ENCODE measurements at places on chromosomes 6 and 20. TPM values are rescaled to one million over a fixed set of nuclear protein-coding genes. Genes with fewer than 3 reads are reported as not detected.

DNA sequence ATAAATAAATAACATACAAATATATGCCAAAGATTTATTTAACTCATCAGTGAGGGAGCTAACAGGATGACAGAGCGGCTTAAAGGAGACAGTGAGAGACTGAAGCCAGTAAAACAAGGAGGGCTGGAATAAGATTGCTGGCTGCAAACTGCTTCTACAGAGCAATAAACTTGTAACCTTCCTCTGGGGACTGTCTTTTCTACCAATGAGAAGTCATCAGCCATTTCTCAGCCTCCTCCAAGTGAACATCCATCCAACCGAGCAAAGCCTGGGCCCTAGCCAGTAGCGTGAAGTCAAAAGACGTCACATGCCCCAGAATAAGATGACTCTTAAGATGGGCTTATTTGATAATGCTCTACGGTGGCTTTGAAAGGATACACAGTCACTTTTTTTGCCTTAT is 42.5 kb downstream of the CPXM1 start:
- H3K27ac ChIP-seq = no peak overlapping the region
- no peaks in the 10 kb centered on the region for H3K4me1 ChIP-seq
- no peak for DNase-seq
- H3K36me3 ChIP-seq = no peaks in the 10 kb centered on the region
- H3K4me3 ChIP-seq = no peak overlapping the region

PDYN gene
- total RNA-seq = not detected

DNA sequence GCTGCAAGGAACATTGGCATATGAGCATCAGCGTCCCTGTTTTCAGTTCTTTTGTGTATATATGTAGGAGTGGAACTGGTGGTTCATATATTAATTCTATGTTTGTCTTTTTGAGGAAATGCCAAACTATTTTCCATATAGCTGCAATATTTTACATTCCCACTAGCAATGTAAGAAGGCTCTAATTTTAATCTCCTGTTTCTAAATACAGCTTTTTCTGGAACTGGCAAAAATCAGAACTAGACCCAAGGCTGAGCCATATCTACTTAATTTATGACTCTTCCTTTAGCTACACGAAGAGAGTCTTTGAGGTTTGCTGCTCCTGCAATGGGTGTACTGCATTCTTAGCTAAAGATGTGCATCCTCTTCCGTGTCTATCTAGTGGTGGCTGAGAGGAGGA is 50.5 kb upstream of the SLC17A4 start:
- H3K4me3 ChIP-seq = no peak overlapping the region
- no peaks in the 10 kb centered on the region for H3K27me3 ChIP-seq
- no peak overlapping the region for H3K27ac ChIP-seq

CCHCR1 gene
- total RNA-seq = 19.0 TPM

GRCh38 chr6:4957521-4958231 is 46.2 kb downstream of the RPP40 start:
- peaks cover 3% of the 10 kb centered on the region for H3K36me3 ChIP-seq
- no peaks in the 10 kb centered on the region for H3K27me3 ChIP-seq
- H3K4me1 ChIP-seq = no peaks in the 10 kb centered on the region
- DNase-seq = no peak

- no peaks in the 10 kb centered on the region for H3K4me1 ChIP-seq
- H3K27me3 ChIP-seq = no peaks in the 10 kb centered on the region
These were observed 778 bp upstream of the LOC128125822 start for GRCh38 chr6:63571361-63572043.

DNA sequence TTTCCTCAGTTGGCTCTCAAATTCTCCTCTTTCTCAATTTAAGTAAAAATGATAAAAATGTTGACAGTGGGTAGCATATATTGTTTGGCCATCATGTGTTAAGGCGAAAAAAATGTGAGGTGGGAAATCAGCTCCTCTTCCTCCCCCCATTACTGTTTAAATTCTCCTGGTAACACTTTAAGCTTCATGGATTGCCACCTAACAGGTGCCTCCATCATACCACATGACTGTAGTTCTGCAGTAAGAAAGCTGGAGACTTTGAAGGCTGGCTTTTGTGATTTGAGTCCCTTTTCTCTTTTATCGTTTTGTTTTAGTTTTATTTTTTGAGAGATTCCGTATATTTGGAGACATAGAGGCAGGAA is 1.2 kb downstream of the ZFAND3 start:
- peaks cover 5% of the 10 kb centered on the region for H3K4me1 ChIP-seq
- H3K4me3 ChIP-seq = peak overlapping the region; percentile 92
- H3K27me3 ChIP-seq = no peaks in the 10 kb centered on the region
- no peaks in the 10 kb centered on the region for H3K36me3 ChIP-seq

PIGU gene
- total RNA-seq = 6.4 TPM

- no peak overlapping the region for H3K27ac ChIP-seq
- no peak overlapping the region for H3K4me3 ChIP-seq
- H3K27me3 ChIP-seq = no peaks in the 10 kb centered on the region
- DNase-seq = no peak
- no peaks in the 10 kb centered on the region for H3K36me3 ChIP-seq
These were observed 2.4 kb upstream of the ZFP64 start for GRCh38 chr20:52193886-52194545.

DNA sequence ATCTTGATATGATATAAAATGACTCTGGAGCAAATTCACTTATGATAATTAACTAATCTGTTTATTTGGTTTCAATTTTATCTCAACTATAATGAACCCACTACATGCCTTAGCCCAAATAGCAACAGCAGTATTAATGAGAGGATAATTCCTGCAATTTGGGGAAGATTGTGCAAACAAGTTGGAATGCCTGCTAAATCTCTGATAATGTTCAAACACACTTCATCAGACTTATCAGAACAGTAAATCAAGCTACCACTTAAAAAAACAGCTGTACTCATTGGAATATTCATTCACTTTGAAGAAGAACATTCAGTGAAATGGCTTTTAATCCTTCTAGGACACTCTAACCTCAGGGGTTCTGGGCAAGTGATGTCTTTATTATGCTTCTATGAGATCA is 85.4 kb downstream of the CBLN4 start:
- H3K27ac ChIP-seq = no peak overlapping the region
- no peak for DNase-seq
- no peaks in the 10 kb centered on the region for H3K4me1 ChIP-seq
- no peaks in the 10 kb centered on the region for H3K36me3 ChIP-seq
- H3K4me3 ChIP-seq = no peak overlapping the region

DNA sequence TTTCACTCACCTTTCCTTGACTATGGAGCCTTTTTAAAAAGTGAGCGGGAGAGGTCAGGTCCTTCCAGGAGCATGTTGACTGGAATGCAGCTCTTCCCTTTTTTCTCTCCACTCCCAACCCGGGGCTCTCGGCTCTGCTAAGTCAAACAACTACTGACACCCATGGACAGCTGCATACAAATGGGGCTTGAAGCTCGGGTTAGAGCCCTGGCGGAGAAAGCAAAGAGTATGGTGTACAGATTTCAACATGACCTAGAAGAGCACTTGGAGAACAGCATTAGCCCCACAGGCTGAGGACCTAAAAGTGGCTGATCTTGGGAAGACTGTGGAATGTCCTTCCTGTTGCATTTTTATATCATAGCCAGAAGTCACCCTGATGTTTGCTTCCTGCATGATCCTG is 162.0 kb upstream of the STMND1 start:
- H3K27me3 ChIP-seq = no peaks in the 10 kb centered on the region
- H3K27ac ChIP-seq = no peak overlapping the region
- no peaks in the 10 kb centered on the region for H3K4me1 ChIP-seq
- no peaks in the 10 kb centered on the region for H3K36me3 ChIP-seq
- no peak for DNase-seq

DNA sequence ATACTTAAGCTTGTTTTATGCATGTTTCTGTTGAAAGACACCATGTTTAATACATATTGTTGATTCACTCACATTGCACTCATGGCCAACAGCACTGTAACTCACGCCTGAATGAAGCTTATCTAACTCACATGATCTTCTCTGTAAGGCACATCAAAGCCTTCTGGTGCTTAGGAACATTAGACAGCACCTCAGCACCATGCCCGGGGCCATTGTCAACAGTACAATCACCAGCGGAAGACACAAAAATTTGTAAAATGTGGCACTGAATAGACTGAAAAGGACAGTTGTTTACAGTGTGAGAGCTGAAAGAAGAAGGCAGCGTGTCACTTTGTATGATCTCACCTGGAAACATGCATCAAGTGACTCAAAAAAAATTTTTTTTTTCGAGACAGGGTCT is 8.9 kb upstream of the TCF15 start:
- peaks cover 7% of the 10 kb centered on the region for H3K27me3 ChIP-seq
- H3K4me1 ChIP-seq = no peaks in the 10 kb centered on the region
- no peak overlapping the region for H3K27ac ChIP-seq
- DNase-seq = no peak
- H3K36me3 ChIP-seq = no peaks in the 10 kb centered on the region

DNA sequence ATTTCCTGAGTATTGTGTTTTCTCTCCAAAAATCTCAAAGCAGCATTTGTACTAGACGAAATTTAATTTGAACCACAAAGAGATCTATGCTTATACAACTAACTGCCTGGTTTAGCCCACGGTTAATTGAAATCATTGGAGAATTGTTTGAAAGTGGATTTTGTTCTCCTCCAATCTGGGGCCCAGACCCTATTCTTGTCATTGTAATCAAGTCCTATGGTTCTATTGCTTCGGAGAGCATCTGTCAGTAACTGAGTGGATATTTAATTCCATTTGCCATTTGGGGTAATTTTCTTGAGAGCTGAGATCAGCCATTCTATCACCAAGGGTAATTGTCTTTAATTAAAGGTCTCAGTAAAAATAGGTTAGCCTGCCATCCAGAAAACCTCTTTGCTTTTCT is 117.0 kb upstream of the KCNG1 start:
- no peak overlapping the region for H3K4me3 ChIP-seq
- H3K27ac ChIP-seq = no peak overlapping the region
- H3K4me1 ChIP-seq = no peaks in the 10 kb centered on the region
- DNase-seq = no peak
- no peaks in the 10 kb centered on the region for H3K36me3 ChIP-seq
- peaks cover 3% of the 10 kb centered on the region for H3K27me3 ChIP-seq

DNA sequence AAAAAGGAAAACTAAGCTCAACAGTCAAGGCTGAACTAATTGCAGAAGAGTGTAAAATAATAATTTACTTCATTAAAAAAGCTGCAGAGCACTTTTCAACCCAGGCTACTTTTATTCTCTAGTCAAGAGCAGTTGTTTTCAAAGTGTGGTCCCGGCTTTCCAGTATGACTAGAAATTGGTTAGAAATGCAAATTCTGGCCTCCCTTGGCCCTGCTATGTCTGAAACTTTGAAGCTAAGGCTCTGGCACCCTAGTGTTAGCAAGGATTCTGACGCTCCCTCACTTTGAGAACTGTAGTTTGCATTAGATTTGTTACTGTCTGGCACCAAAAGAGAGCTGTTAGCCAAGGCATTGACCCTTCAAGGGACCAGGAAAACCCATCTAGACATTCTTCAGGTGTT is 9.5 kb upstream of the NXT1 start:
- DNase-seq = no peak
- no peak overlapping the region for H3K4me3 ChIP-seq
- no peaks in the 10 kb centered on the region for H3K4me1 ChIP-seq
- H3K27me3 ChIP-seq = peaks cover 7% of the 10 kb centered on the region
- no peak overlapping the region for H3K27ac ChIP-seq
- H3K36me3 ChIP-seq = no peaks in the 10 kb centered on the region

- H3K27me3 ChIP-seq = no peaks in the 10 kb centered on the region
- H3K4me1 ChIP-seq = no peaks in the 10 kb centered on the region
- H3K27ac ChIP-seq = no peak overlapping the region
- no peak overlapping the region for H3K4me3 ChIP-seq
These were observed 2.8 kb upstream of the DOK5 start for GRCh38 chr20:54472607-54473006.

DNA sequence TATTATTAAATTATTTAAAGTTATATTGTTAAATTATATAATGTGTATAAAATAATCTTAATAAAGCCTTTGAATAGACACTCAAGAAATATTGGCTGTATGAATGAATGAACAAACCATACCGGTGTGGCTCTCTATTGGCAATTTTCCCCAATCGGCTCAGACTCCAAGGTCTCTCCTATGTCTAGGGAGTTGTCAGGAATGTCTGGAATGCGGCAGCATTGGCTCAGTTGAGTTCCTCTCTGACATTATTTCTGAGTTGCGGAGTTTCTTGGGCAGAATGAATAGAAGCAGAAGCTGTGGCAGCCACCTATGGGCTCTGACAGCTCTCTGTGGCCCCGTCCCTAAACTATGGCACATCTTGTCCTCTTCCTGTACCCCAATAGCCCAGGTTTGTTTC is 111.0 kb downstream of the SOBP start:
- no peaks in the 10 kb centered on the region for H3K36me3 ChIP-seq
- H3K4me1 ChIP-seq = no peaks in the 10 kb centered on the region
- H3K27me3 ChIP-seq = no peaks in the 10 kb centered on the region
- DNase-seq = peak; percentile 8
- no peak overlapping the region for H3K27ac ChIP-seq
- no peak overlapping the region for H3K4me3 ChIP-seq

DNA sequence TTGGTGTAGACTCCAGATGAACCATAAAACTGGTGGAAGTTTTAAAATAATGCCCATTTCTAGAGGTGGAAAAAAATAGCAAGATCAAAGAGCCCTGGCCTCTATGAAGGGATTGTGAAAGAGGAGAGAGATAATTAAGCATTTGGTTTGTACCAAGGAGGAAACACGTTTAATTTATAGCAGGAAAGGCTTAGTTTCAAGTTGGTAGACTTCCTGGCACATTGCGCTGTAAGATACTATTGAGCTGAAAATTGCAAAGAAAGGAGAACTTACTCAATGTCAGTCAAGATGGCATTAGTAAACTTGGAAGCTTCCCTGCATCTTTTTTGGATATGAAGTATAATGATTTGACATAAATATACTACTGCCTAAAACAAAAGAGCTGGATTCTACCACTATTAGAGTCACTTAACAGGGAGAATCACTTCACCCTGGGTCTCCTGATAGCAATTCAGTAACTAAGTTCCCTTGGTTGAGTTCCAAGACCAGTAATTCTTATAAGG is 24.4 kb downstream of the MARCKS start:
- no peaks in the 10 kb centered on the region for H3K27me3 ChIP-seq
- no peaks in the 10 kb centered on the region for H3K36me3 ChIP-seq
- H3K4me3 ChIP-seq = no peak overlapping the region
- H3K27ac ChIP-seq = no peak overlapping the region

DNA sequence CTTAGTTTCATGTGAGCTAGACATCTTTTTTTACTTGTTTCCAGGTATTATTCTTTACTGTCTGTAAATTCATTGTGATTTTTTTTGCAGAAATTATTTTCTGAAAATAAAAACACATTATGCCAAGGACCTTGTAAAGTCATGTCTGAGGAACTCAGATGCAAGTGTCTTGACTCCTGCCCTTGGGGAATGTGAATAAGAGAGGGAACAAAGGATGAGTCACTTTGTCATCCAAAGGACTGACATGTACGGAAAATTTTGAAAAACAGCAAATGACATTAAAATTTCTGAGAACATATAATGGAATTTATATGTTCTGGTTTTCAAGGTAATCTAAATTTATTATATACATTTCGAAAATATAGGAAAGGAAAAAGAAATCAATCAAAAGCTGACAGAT is 660.4 kb downstream of the CD109 start:
- no peak overlapping the region for H3K27ac ChIP-seq

GRCh38 chr6:4446982-4447381 is 311.6 kb upstream of the ECI2 start:
- H3K4me1 ChIP-seq = peaks cover 8% of the 10 kb centered on the region
- H3K36me3 ChIP-seq = no peaks in the 10 kb centered on the region
- DNase-seq = peak; percentile 93

KHDC1L gene
- not detected for total RNA-seq
